ENCODE measurements at places on chromosomes 2 and 18.

DNA sequence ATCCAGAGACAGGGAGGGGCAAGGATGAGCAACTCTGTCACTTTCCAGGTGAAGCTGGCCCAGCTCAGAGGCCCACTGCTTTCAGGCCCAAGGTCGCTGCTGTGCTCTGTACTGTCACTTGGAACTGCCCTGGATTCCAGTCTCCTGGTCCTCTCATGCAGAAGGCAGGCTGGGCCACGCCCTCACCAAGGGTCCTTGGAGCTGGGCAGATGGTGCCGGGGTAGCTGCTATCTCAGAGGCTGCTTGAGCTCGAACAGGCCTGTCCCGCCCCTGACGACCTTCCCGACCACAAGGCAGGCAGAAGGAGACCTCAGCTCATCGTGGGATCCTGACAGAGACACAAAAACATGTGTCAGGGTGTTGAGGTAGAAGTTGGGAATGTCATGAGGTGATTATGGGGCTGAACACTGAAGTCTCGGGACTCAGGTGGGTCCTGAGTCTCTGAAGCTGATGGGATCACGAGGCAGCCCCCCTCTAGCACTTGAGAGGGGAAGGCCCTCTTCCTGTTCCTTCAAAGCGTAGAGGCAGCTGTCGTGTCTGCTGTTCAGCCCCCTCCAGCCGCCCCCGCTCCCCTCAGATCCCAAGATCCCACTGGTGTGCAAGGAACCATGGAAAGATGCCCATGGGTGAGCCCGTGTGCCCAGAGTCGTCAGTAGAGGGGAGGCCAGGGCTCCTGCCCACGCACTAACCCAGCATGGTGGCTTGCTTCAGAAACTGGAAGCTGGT, 78.3 kb downstream of the POLR1A start:
- no peak for DNase-seq

- DNase-seq, result no peak
These were observed 75.3 kb downstream of the USP40 start for GRCh38 chr2:233491326-233491725.

DNA sequence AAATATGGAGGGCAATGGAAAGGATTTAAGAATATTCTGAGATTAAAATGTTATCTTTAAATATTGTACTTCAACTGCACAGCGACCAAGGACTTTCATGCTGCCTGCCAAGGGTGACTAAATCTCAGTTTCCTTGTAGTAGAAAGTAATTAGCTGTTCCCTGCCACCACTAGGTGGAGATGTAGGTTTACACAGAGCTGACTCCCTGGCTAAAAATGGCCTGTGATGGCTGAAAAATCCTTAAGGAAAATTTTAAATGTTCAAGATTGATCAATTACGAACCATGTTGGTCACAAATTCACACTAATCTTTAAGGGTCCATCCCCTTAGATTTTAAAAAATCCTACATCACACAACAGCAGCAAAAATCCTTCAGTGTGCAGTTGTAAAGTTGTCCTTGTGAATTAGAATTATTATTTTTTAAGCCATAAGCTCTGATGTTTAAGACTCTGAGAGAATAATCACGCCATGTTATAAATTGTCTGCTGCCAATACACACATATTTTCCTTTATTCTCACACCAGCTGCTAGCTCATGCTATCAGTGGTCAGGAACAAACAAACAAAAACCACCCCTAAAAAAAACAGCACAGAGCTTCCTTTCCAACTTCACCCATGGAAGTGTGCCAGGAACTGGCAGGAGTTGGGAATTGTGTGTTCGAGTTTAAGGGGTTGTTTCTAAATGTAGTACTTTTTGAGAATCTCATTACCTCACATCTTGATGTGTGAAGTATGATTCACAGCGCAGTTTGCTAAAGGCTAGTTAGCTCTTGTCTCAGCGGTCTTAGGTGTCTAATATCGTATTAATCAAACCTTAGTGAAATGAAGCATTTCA, 399.8 kb downstream of the TMEM182 start:
- DNase-seq, result no peak

DNA sequence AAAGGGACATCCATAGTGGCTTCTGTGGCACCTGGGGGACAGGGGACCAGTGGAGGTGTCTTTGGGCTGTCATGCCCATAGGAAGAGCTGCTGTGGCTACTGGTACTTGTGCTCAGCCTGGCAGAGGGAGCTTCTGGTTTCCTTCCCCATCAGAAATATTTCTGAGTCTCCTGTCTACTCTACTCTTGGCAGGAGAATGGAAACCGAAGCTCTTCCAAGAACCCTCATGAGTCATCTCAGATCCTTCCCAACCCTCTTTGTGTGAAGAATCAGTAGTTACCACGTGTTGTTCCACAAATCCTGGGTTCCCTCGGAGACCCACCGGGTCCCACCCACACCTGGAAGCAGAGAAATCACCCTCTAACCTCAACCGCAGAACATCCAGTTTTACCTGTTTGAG, 234.9 kb downstream of the FHOD3 start:
- DNase-seq, result no peak

GRCh38 chr18:58753976-58754375, 82.7 kb downstream of the MALT1 start:
- DNase-seq, result no peak

GRCh38 chr18:23998018-23998417, 16.5 kb upstream of the TTC39C start:
- DNase-seq, result no peak

- no peak for DNase-seq
These were observed 55.2 kb upstream of the PAX3 start for GRCh38 chr2:222353993-222354392.

DNA sequence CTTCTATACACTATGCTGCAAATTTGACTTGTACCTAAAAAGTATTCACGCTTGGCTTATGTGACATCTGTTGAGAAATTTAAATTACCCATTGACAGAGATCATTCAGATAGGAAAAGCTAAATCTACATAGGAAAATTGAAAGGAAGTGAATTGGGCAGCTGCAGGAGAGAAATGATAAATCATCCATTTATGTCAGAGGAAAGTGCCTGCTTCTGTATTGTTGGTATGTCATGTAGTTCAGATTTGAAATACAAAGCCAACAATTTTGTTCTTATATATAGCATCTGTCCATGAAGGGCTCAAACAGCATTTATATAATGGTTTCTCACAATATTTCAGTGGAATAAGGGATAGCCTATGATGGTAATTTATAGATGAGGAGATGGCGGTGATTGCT, 17.6 kb downstream of the LINC00305 start:
- no peak for DNase-seq

DNA sequence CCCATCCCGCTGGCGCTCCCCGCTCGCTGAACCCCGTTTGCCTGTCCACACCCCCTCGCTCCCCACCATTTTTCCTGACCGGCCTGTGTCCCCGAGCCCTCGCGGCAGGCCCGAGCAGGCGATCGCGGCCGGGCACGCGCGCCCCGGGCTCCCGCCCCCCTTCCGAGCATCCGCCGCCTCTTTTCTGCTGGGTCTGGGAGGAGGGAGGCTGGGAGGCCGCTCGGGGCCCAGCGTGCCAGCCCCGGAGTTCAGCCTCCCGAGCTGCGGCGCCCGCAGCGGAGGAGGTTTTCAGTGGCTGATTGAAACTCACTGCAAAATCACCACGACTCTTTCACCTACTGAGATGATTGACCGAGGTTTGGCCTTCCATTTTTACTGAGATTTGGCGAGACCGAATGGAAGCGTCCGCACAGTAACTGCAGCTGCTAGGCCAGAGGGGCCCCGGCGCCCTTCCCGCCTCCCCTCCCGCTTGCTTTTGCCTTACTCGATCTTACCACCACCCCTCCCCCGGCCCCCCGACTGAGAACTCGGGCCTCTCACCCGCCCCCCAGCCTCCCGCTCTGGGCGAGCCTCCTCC, 4.8 kb downstream of the SOX11 start:
- no peak for DNase-seq

All from T-helper 17 cell (primary cell).